Stimulated activated CD4-positive, alpha-beta T cell treated with anti-CD3 and anti-CD28 coated beads, Interleukin-15, amount 100 ng/mL, for 24 hours (primary cell): ENCODE measurements at places on chromosomes 11 and 22.
A peak's percentile ranks its signal among the peaks of the same experiment; 100 is the strongest.

- no peak for DNase-seq
Measured at GRCh38 chr11:110947096-110947495, 234.9 kb upstream of the ARHGAP20 start.

DNA sequence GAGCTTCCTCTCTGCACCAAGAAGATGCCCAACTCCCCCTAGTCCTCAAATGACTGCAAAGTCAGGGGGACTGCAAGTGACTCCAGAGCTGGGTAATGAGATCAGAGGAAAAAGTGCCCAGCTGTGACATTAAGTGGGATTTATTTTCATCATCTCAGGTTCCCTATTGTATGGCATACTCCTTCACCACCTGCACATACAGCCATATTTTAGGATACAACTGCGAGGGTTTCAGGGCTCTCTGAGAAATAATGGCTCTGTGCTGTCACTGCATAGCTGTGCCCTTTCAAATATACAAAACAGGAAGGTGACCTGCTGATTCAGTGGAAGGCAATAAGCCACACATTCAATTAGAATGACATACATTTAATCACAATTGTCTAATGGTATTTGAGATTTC is 45.6 kb upstream of the PLET1 start:
- DNase-seq = no peak

- DNase-seq = peak; percentile 19
Measured at GRCh38 chr11:68340003-68340767, 27.8 kb downstream of the LRP5 start.

- peak; percentile 53 for DNase-seq
Measured at GRCh38 chr11:1152316-1153104, 5.2 kb upstream of the MUC5AC start.

- DNase-seq = no peak
Measured at GRCh38 chr22:27433585-27434190, 367.9 kb downstream of the MN1 start.
